ENCODE measurements at places on chromosomes 2 and 18.

- DNase-seq, result no peak
Measured at GRCh38 chr2:67836866-67837265, 225.9 kb downstream of the C1D start.

GRCh38 chr2:123077101-123077500 lies 948.0 kb upstream of the CNTNAP5 start:
- DNase-seq, result no peak

- no peak for DNase-seq
Measured at GRCh38 chr18:44841752-44842587, 161.3 kb downstream of the SETBP1 start.

DNA sequence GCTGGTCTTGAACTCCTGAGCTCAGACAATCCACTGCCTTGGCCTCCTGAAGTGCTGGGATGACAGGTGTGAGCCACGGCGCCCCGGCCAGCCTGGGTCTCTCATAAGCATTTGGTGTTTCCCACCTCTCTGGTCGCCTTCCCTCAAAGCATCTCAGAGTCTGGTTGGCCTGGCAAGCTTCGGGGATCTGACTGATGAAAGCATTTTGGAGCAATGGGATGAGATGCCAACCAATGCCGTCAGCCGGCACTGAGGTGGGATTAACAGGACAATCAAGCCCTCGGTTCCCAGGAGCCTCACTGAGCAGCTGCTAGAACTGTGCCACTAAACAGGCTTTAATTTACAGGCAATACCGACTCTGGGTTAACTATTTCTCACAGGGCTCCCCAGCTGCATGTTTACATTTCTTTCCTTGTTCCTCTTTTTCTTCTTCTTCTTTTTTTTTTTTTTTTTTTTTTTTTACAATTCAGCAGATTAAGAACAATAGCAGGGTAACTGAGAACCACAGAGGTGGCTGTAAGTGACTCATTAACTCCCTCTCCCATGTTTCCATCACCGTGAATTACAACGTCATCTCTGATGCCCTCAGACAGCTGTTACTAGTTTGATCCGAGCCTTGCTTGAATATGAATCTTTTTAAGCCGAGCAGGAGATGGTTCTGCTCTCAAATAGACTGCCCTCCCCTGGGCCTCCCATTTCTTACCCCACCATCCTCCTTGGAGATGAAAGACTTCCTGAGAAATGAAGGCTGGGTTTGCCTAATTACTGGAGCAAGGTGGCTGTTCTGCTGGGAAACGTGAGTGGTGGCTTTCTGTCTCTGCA lies 37.9 kb downstream of the ODC1 start:
- DNase-seq, result no peak

GRCh38 chr18:70994116-70994515 lies 705.3 kb downstream of the SOCS6 start:
- DNase-seq, result no peak

GRCh38 chr2:228369400-228370031 lies 188.0 kb upstream of the SPHKAP start:
- no peak for DNase-seq
